Activated CD4-positive, alpha-beta T cell treated with anti-CD3 and anti-CD28 coated beads, Interleukin-2, amount 50 U/mL, for 48 hours (primary cell): ENCODE measurements at places on chromosomes 7 and 10.

GRCh38 chr7:27062946-27063345 is 32.9 kb downstream of the HOXA1 start:
- no peak for DNase-seq

DNA sequence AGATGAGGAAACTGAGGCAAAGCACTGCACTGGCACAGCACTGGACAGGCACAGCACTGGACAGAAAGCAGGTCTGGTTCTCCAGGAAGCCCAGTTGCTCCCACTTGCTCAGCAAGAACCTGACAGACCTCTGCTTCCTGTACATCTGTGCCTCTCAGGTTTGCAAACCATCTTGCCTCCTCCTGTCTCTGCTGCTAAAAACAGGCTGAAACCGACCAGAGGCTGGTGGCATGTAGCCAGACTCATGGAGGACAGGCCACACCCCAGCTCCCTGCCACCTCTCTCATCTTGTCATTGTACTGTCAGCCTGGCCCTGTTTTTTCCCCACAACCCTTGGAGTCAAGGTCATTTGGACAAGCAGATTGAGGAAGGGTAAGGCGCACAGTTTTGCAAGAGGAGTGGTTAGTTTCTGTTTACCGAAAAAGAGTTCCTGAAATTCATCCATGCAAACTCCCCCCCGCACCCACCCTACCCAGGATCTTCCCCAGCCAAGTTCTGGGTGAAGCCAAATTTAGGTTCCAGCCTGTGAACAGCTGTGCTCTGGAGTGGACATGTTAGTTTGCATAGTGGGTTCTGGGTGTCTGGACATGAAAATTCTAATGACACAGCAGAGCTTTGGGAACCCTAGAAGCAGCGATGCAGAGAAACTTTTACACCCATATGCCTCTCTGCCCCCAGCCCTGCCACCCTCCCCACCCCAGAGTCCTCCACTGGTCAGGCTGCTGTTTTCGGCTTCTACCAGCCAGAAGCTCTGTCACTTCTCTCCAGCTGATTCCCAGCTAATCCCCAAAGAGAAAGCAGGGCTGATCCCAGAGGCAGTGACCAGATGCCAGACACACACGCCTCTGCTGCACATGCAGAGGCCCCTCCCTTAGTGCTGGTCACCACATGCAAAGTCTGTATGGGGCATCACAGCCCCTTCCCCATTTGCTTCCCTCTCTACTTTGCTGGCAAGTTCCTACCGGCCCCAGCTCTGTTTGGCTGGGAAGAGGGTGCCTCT is 8.5 kb upstream of the C10orf105 start:
- DNase-seq = peak; percentile 74

- no peak for DNase-seq
These were observed 22.0 kb downstream of the ITGB8 start for GRCh38 chr7:20352573-20353306.

DNA sequence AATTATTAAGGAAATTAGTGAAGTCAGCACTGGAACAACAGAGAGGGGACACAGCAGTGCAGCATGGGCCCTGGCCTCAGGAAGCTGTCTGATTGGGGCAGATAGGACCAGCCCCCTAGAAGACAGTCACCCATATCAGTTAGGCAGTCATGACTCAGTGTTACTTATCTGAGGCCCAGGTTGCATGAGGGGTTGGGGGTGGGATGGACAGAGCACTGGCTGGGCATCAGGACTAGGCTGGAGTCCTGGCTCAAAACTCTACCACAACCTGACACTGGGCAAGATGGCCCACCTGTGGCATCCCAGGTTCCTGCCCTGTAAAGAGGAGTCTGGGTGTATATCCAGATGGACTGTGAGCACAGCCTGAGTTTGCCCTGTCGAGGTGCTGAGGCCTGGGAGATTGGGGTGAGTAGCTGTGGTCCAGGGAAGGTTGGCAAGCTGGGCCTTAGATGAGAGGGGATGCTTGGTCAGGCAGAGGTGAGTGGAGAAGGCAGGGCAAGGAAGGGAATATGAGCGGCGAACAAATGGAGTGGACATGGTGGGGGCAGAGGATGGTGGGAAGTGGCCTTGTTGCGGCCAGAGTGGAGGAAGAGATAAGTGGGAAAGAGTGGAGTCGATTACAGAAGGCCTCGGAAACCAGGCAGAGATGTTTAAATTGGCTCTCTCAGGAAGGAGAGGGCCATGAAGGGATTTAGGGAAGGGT is 37.5 kb downstream of the HK1 start:
- DNase-seq = no peak

GRCh38 chr7:28411876-28412662 is at the start of gene CREB5:
TSS of gene CREB5 (plus strand) at chr7:28412518. CDS start at chr7:28412915, 397 bp downstream.
- no peak for DNase-seq

DNA sequence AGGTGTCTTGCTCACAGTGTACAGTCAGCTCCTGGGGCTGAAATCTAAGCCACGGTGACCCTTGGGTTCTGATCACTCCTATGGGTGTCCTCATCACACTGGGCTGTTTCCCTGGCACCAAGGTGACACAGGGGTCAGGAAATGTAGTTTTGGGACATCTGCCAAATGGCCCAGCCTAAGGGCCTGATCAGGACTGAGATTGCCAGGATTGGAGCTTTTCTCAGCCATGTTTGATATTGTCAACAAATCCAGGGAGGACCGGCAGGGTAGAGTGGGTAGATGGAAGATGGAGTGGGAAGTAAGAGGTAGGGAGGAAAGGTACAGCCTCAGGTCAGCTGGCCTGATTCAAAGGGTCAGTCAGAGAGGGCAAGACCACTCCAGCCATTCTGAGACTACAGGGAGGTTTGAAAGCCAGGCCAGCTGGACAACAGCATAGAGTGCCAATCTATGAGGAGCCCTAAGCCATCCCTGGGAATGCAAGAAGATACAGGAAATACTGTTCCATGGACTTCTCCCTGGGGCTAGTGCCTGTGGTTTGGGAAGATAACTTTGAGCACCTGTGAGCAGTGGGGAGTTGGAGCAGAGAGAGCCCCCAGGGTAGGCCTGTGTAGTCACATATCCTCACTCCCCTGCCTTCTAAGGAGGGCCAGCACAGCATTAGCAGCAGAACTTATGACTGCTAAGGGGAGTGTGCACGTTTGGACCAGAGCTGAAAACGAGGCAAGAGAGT is 377.3 kb upstream of the ZMIZ1 start:
- DNase-seq = no peak

DNA sequence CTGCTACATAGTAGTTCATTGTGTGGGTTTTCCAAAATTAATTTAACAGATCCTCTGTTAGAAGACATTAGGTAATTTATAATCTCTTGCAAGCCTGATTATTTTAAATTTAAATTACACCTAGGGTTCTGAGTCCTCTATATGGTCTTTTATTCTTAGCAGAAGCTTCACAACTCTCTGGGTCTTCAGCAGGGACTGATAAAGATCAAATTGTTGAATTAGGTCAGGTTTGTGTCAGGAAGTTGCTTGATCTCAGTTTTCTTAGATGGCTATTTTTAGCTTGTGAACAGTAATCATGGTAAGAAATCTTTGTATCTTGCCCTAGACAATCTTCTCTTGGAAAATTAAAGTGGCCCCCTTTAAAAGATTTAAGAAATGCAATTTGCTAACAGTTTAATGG is 183.1 kb upstream of the HDAC9 start:
- DNase-seq = no peak

DNA sequence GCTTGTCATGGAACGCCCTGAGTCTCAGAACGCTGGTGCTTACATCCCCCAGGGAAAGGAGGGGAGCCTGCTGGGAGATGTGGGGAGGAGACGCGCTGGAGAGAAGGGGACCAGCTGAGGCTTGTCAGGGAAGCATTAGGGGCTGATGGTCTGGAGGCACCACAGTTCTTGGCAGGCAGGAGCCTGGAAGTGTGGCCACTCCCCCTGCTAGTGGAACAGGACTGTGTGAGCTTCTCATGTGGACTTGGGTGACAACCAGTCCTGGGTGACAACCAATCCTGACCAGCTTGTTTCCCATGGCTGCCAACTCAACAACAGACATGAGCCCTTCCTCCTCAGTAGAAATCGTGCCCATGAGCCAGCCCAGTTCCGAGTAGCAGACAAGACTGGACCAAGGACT is 87.8 kb downstream of the SPDYE5 start:
- DNase-seq = no peak

DNA sequence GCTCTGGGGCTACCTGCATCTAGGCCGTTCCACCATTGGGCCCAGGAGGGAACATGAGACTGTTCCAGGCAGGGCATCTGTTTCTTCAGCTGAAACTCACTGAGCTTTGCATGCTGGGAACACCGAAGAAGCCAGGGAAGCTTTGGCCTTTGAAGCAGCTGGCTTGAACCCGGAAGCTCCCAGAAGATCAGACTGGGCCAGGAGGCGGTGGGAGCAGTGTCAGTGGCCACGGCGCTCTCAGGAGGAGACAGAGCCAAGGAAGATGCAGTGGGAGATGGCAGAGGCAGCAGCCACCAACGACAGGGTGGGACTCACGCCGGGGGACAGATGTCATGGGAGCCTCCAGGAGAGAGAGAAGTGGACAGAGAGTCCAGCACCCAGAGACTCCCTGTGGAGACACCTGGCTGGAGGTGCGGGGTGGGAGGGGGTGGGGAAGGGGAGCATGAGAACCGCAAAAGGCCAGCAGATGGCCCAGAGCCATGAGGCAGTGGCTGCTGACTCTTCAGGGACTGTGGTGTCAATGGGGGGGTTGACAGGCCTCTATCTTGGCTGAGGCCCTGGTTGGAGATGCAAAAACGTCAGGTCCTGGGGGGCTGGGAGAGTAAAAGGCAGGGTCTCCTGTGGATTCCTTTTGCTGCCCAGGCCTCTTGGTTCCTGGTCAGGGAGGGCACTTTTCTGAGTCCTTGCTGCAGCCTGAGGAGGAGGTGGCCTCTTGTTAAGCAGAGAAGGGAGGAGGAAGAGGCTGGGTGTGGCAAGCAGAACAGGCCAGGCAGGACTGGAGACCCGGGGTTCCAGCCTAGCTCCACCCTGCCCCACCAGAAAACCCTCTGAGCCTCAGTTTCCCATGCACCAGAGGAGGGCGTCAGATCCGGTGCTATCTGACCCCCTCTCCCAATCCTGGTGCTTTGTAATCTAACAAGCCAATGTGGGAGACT is 6.3 kb upstream of the AQP1 start:
- DNase-seq = no peak

DNA sequence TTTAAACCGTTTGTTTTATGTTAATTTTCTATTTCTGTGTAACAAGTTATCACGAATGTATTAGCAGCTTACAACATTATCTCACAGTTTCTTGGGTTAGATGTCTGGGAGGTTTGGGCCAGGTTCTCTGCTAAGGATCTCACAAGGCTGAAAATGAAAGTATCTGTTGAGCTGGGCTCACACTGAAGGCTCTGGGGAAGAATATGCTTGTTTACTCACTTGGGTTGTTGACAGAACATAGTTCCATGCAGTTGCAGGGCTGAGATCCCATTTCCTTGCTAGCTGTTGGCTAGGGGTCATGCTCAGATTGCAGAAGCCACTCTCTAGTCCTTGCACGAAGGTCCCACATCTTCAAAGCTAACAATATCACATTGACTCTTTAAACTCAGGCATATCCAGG is 266.6 kb upstream of the GNAI1 start:
- no peak for DNase-seq

- peak; percentile 6 for DNase-seq
These were observed 2.6 kb downstream of the GJD4 start for GRCh38 chr10:35607475-35608327.

GRCh38 chr7:135208102-135208793 is 3.1 kb downstream of the WDR91 start:
- no peak for DNase-seq

GRCh38 chr7:123635551-123636359 is 19.9 kb upstream of the LMOD2 start:
- DNase-seq = no peak

DNA sequence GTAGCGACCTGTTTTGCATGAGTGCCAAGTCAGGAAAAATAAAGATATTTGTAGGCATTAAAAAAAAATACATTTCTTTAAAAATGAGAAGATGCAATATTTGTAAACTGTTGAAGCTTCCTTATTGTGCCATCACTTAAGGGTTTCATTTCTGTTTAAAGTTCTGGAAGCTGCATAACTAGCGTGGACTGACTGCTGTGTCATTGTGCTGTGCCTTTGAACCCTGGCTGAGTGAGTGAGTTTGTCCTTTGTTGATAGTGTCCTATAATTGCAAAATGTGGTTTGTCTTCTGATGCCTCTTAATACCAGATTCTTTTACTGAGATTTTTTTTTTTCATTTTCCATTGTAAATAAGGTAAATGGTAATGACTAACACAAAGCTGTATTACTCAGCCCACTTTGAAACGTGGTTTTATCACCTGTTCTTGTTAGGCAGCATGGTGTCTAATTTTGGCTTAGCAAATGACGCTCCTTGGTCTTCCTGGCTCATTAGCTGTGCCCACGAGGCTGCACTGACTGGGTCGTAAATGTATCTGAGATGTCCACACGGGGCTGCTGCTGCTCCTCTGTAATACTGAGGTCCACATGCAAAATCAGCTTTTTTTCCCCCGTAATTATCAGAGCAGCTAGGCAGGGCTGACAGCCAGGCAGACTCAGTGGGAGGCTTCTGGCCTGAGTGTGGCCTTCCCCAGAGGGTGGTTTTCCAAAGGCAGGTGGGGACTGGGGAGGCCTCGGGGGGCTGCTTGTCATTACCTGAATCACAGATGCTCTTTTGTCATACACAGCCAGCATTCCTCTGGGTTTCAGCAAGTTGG is 14.8 kb downstream of the ZSCAN25 start:
- peak; percentile 41 for DNase-seq

- no peak for DNase-seq
These were observed 118.7 kb upstream of the GDF10 start for GRCh38 chr10:47181052-47181849.

DNA sequence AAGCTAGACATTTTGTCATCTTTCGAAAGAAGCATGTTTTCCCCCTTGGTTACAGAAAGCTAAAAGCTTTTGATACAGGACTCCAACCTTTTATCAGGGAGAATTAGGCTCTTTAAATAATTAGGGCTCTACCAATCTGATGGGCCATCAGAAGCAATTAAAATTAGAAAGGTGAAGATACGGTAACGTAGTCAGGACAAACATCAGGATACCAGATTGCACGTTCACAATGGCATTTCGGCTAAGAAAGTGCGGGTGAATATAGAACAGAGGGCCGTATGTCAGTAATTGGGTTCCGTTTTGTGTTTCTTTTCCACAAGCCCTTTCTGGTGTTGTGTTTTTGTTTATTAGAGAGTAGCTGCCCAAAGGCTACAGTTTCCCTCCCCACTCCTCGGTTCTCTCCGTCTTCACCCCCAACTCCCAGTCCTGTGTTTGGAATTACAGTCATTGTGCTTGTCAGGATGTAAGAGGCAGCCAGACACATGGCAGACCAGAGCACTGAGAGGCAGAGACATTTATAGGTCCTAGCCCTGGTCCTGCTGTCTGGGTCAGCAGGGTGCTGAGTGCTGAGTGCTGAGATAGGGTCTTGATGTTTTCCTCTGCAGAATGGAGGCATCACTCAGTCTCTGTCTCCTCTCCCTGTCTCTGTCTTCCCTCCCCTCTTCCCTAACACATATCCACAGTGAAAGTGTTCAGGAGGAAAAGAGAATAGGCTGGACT is 5.5 kb downstream of the PFKP start:
- DNase-seq = no peak
